Uterus (tissue), 4 donors: ENCODE measurements at places on chromosomes 13 and 19.
A peak's percentile ranks its signal among the peaks of the same experiment; 100 is the strongest.

DNA sequence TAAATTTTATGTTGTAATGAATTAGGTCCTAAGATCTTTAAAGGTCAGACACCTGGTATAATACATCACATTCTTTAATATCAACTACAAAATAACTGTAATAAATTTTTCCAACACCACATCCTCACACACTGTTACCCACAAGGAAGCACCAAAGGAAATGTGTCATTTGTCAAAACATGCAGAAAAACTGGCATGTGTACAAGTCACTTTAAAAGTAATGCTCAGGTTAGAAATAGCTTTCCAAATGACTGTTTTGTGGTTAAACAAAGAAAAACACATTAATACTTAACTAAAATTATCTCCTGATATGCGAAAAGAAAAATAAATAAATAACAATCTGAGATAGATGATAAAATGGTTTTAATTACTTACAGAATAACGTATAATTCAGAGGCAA is 74.7 kb downstream of the MZT1 start:
- DNase-seq = no peak

- no peak for DNase-seq
These were observed 327.3 kb downstream of the COG6 start for GRCh38 chr13:39982745-39983144.

- DNase-seq = peak; percentile 91
These were observed 44.8 kb downstream of the ANKRD10 start for GRCh38 chr13:110869805-110870706.

- DNase-seq = no peak
These were observed 62.0 kb upstream of the EDNRB start for GRCh38 chr13:77980592-77980991.

GRCh38 chr13:40764587-40765403 is 6.2 kb downstream of the MRPS31 start:
- no peak for DNase-seq

GRCh38 chr19:14434543-14435319 is 1.6 kb downstream of the PKN1 start:
- peak; percentile 77 for DNase-seq
